ENCODE measurements at places on chromosomes 2 and 18. TPM values are rescaled to one million over a fixed set of nuclear protein-coding genes. Genes with fewer than 3 reads are reported as not detected.

DNA sequence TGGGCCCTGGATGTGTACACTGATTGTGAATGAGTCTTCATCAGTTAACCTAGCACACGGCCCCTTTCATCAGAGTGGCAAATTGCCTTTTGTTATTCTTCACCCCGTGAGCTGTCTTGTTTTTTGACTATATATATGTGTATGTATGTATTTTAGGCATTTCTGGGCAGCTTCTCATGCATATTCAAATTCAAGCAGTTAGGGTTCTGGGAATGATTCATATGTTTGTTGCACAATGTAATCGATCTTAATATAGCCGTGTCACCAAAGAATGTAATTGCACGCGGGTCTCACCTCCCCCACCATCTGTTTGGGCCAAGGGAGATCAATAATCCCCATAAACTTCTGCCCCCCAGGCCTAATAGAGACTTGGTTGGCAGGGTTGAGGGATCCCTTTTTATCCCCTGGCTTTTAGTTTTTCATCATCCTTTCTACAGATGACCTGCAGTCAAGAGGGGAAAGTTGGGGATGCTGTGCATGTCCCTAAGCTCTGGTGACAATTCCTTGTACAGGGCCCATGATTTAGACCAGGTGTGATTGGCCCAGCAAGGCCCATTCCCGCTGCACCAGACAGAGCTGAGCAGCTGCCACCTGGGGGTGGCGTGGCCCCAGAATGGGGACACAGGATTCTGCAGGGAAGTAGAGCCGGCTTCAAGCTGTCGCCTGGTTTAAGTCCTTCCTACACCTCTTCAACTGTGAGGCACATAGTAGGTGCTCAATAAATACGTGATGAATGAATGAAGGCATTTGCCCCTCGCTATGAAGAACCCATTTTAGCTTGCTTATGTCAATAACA lies 19.2 kb downstream of the KCNF1 start:
- H3K4me3 ChIP-seq = no peak overlapping the region
- no peak for DNase-seq
- H3K27me3 ChIP-seq = peaks cover 18% of the 10 kb centered on the region
- no peaks in the 10 kb centered on the region for H3K4me1 ChIP-seq
- H3K27ac ChIP-seq = no peak overlapping the region

DNA sequence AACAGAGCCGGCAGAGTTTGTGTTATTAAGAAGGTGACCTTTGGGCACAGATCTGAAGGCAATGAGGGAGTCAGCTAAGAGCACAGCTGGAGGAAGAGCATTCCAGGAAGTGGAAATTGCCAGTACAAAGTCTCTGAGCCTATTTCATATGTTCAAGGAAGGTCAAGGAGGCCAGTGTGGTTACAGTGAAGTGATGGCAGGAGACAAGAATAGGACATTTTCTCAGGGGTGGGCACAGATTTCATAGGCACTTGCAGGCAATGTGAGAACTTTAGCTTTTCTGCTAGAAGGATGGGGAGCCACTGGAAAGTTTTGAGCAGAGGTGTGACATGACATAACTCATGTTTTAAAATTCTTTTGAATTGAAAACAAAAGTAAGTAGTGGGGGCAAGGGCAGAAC lies 50.3 kb downstream of the ARHGAP25 start:
- peaks cover 39% of the 10 kb centered on the region for H3K36me3 ChIP-seq
- no peak for DNase-seq
- peaks cover 22% of the 10 kb centered on the region for H3K4me1 ChIP-seq
- no peak overlapping the region for H3K27ac ChIP-seq
- H3K4me3 ChIP-seq = no peak overlapping the region
- H3K27me3 ChIP-seq = no peaks in the 10 kb centered on the region

GRCh38 chr18:7598167-7599047 lies 31.3 kb downstream of the PTPRM start:
- H3K27ac ChIP-seq = no peak overlapping the region
- no peak overlapping the region for H3K4me3 ChIP-seq
- H3K36me3 ChIP-seq = no peaks in the 10 kb centered on the region
- no peaks in the 10 kb centered on the region for H3K4me1 ChIP-seq
- no peak for DNase-seq

The CTAGE1 gene
- total RNA-seq = not detected

GRCh38 chr2:11513319-11513718 lies 20.5 kb upstream of the GREB1 start:
- no peak overlapping the region for H3K27ac ChIP-seq
- H3K27me3 ChIP-seq = peaks cover 9% of the 10 kb centered on the region
- no peaks in the 10 kb centered on the region for H3K36me3 ChIP-seq
- no peak overlapping the region for H3K4me3 ChIP-seq
- H3K4me1 ChIP-seq = no peaks in the 10 kb centered on the region
- no peak for DNase-seq

- H3K36me3 ChIP-seq = no peaks in the 10 kb centered on the region
- H3K27me3 ChIP-seq = no peaks in the 10 kb centered on the region
- H3K27ac ChIP-seq = no peak overlapping the region
- DNase-seq = no peak
Measured at GRCh38 chr2:139156730-139157129, 376.5 kb upstream of the NXPH2 start.

- H3K4me1 ChIP-seq = peaks cover 6% of the 10 kb centered on the region
- peaks cover 1% of the 10 kb centered on the region for H3K27me3 ChIP-seq
- DNase-seq = no peak
- peaks cover 5% of the 10 kb centered on the region for H3K36me3 ChIP-seq
- no peak overlapping the region for H3K4me3 ChIP-seq
- no peak overlapping the region for H3K27ac ChIP-seq
Measured at GRCh38 chr2:238420878-238421694, 5.6 kb upstream of the ASB1 start.
